ENCODE measurements at places on chromosomes 2 and 18.

GRCh38 chr18:56431551-56431950 lies 206.8 kb downstream of the TXNL1 start:
- DNase-seq, result no peak

DNA sequence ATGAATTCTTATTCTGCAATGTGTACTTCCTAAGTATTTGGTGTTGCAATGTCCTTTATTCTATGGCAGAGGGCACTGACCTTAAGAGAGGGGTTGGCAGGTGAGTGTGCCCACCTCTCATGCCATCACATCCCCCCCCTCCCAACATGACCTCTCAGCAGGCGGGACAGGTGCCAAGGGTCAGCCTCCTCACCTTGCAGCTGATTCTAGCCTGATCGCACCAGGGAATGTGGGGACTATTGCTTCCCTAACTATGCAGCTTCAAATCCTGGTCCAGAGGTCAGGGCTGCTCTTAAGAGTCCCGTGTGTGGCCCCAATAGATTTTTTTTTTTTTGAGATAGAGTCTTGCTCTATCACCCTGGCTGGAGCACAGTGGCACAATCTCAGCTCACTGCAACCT lies 9.5 kb downstream of the HJURP start:
- no peak for DNase-seq

- no peak for DNase-seq
Measured at GRCh38 chr2:205496772-205497171, 185.5 kb upstream of the NRP2 start.

DNA sequence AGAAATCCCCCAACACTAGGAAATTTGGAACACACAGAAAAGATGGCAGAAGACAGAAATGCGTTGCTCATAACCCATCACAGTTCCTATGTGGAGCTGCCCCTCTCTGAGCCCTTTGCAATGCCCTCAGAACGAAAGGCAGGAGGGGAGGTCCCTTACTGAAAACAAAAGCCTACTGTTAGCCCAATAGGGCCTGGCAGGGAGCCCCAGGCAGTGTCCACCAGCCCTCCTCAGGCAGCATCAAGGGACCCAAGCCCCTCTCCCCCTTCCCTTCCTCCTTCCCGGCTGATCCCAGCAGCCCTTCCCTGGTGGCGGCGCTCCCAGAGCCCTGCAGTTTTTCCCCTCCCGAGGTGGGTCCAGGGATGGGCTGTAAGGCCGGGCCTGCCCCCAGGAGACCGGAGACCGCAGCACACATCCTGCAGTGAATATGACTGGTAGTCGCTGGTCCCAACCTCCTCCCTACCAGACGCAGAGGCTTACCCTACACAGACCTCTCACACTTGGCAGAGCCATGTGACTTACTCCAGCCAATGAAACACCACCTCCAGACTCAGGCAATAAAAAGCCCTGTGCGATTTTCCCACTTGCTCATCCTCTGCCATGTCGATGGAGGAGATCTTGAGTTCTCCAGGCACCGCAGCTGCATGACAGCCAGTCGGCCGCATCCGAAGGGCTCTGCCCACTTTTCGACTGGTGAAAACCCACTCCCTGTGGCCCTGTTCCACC lies 19.4 kb upstream of the DUSP2 start:
- DNase-seq, result no peak

DNA sequence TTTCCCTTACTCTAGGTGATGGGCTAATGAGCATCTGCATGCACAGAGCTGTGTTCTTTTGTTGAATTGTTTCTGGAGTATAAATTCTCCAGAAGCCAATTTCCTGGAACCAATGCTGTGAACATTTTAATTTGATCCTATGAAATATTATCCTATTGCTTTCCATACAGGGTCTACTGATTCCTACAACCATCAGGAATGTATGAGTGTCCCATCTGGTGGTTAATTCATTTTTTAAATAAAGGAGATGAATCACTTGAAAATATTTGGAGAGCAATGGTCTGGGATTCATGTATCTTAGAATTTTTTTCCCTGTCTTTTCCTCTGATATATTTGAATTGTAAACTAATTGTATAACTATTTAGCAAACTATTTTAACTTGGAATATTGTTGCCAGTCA lies 14.0 kb downstream of the KIF5C start:
- DNase-seq, result no peak

DNA sequence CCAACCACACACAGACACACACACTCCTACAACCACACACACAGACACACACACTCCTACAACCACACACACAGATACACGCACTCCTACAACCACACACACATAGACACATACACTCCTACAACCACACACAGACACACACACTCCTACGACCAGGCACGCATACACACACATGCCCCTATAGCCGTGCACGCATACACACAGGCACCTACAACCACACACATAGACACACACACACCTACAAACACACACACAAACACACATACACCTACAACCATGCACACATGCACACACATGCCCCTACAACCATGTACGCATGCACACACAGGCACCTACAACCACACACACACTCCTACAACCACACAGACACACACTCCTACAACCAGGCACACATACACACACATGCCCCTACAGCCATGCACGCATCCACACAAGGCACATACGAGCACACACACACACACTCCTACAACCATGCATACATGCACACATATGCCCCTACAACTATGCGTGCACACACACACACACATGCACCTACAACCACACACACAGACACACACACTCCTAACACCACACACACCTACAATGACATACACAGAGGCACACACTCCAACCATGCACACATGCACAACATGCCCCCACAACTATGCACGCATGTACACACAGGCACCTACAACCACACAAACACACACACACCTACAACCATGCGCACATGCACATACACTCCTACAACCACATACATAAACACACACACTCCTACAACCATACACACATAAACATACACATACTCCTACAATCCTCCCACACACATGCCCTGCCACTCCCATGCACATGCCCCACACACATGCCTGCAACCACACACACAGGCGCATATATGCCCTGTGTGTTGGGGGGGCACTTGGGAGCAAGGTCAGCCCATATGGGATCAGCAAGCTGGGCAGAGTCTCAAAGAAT lies 19.1 kb upstream of the TEX51 start:
- DNase-seq, result no peak

DNA sequence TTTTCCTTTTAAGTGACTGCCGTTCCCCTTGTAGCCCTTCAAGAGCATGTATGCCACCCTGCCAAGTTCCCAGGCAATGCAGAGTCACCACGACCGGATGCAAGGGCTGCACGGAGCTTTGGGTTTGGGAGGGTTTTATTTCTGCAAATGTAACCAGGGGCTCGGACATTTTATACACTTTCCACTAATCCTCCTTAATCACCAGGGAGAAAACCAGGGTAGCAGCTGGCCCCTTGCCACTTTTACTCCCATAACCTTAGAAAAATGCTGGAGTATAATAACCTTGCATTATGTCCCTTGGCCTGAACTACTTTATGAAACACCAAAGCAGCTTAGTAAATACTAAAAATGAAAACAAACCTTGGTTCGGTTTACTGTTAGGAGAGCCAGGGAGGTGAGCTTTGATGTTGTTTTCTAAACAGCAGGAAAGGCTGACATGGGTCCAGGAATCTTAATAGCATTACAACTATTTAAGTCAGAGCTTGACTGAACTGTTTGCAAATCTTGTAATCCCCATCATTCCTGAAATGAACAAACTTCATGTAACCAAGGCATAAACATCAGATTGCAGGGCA lies 152.8 kb upstream of the RIOK3 start:
- no peak for DNase-seq

DNA sequence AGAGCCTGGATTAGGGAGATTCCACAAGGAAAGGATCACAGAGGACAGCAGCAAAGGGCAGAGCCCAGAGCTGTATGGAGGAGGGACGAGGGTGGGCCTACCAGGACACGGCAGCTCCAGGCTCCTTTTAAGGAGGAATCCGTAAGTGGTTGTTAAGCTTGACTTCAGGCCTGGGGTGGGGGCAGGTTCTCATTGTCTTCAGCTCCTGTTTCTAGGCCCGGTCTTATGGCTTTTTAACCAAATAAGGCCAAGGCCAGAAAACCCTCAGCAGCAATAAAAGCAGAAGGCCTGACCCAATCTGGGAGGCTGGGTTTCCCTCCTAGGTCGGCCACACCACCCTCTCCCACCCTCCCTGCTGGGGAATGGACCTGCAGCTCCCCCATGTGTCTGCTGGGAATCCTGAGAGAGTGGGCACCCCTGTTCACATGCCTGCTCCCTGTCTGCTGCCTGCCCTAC lies 111.2 kb downstream of the PLB1 start:
- DNase-seq, result no peak

DNA sequence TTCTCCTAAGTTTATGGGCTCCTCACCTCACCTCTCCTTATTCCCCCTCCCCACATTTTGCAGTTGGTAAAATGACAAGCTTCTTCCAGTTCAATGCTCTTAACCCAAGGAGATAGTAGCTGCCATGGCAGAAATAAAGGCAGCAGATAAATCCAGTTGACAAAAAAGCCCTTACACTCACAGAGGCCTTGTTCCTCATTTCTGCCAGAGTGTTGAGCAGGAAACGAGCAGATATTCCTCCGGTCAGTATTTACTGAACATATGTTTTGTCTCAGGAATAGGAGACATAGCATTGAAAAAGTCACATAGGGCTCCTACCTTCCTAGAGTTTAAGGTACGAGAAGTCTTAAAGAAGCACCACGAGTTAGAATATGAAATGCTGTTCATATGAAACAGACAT lies 493.7 kb upstream of the TNP1 start:
- DNase-seq, result no peak

- peak; percentile 92 for DNase-seq
Measured at GRCh38 chr18:27075828-27076227, 109.3 kb downstream of the CHST9 start.

DNA sequence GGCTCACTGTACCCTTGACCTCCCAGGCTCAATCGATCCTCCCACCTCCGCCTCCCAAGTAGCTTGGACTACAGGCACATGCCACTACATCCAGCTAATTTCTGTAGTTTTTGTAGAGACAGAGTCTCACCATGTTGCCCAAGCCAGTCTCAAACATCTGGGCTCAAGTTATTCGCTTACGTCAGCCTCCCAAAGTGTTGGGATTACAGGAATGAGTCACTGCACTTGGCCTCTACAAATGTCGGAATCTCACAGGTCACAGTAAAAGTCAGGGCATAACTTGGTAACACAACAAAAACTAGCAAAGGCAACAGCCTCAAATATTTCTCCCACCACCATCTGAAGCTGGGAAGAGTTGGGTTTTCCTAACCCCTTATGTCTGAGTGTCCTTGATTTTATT lies 25.3 kb downstream of the SCG2 start:
- no peak for DNase-seq

DNA sequence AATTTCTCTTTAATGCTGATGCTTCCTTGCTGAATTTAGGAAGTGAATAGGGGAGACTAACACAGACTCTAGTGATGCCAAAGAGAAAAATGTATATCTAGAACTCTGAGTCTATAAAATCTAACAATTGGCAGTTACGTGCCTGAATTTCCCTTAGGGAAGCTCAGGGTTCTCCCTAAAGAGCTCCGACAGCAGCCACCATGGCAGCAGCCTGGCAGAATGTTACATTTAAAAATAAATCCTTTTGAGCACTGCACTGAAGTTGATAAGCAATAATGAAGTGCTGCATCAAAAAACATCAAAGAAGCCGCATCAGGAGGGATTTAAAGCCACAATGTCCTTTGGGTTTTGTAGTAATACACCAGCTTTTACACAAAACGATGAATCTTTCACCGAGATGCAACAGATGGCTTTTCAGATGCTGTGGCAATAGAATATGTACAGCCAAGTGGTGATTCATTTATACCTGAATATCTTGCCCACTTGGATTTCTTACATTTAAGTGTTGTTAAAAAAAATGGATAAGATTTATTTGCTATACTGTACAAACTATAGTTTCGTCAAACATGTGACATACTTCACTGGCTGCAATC lies 291.2 kb upstream of the SESTD1 start:
- no peak for DNase-seq
